ENCODE measurements at places on chromosomes 5 and 9. TPM values are rescaled to one million over a fixed set of nuclear protein-coding genes. Genes with fewer than 3 reads are reported as not detected.

GRCh38 chr9:2299843-2300205, 284.7 kb downstream of the SMARCA2 start:
- DNase-seq = peak; percentile 13

DIMT1 gene
- total RNA-seq = 26.4 TPM

DNA sequence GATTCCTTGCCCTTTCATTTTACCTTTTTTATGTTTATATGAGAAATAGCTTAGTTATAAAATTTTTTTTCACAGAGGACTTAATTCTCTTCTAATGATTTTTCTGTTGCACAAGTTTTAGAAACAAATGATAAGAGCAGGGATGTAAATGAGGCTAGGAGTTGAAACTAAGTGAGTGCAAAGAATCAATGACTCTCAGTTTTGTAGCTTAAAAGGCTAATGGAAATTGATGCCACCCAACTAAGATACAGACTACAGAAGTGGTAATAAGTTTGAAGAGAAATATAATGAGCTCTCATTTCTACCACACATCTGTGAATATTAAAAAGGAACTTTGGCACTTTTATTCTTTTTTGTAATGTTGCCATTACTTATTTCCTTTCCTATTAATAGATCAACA, 105.1 kb downstream of the LURAP1L start:
- no peak for DNase-seq

C5orf47 gene
- not detected for total RNA-seq

DNA sequence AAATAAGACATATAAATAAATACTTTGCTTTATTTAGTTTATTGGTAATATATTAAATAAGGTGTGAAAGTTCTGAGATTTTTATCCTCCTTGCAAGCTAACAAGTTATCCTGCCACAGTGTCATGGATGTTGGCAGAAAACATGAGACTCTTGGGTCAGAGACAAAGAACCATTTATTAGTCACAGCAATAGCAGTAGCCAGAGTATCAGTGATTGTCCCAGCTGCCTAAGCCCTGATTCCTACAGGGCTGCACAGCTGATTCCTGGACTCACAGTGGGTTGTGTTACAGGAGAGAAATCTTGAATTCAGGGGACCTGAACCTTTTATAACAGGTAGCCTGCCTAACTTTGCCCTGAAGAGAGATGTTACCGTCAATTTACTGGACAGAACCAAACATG, 304.5 kb upstream of the ZNF608 start:
- DNase-seq = no peak

LRRC19 gene
- total RNA-seq = not detected

SLC4A9 gene
- not detected for total RNA-seq

- DNase-seq = peak; percentile 22
Measured at GRCh38 chr5:143014017-143014651, 244.0 kb downstream of the ARHGAP26 start.

GALNT12 gene
- 19.7 TPM for total RNA-seq

- no peak for DNase-seq
Measured at GRCh38 chr5:165305596-165305995, 1800.2 kb downstream of the MAT2B start.
